ENCODE measurements at places on chromosomes 5 and 9. TPM values are rescaled to one million over a fixed set of nuclear protein-coding genes. Genes with fewer than 3 reads are reported as not detected.

Gene DIRAS2
- not detected for total RNA-seq

Gene PIP5KL1
- total RNA-seq, result 1.4 TPM

Gene NKD2
- total RNA-seq, result not detected

DNA sequence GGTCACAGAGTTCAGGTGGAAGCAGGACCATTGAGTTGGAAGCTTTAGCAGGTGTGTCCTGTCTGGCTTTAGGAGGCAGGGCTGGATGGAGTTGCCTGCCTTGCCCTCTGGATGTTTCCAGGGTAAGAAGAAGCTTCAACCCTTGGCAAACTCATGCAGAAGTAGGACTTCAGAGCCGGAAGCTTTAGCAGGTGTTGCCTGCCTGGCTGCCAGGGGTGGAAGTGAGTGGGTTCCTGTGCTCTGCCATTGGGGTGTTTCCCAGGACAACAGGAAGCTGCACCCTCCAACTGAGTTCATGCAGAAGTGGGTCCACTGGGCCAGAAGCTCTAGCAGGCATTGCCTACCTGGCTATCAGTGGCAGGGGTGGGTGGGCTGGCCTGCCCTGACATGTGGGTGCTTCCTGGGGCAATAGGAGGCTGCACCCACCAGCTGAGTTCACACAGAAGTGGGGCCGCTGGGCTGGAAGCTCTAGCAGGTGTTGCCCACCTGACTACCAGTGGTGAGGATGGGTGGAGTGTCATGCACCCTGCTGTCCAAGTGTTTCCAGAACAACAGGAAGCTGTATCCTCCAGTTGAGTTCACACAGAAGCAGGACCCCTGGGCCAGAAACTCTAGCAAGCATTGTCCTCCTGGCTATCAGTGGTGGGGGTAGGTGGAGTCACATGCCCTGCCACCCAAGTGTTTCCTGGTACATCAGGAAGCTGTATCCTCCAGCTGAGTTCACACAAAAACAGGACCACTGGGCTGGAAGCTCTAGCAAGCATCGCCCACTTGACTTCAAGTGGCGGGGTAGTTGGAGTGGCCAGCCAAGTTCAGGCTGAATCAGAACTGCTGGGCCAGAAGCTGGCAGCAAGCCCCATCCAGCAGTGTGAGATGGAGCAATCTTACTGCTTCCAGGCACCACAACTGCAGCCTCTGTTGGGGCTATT lies 24.6 kb downstream of the LOX start:
- no peaks in the 10 kb centered on the region for H3K27me3 ChIP-seq
- no peak overlapping the region for H3K27ac ChIP-seq
- no peak for DNase-seq

DNA sequence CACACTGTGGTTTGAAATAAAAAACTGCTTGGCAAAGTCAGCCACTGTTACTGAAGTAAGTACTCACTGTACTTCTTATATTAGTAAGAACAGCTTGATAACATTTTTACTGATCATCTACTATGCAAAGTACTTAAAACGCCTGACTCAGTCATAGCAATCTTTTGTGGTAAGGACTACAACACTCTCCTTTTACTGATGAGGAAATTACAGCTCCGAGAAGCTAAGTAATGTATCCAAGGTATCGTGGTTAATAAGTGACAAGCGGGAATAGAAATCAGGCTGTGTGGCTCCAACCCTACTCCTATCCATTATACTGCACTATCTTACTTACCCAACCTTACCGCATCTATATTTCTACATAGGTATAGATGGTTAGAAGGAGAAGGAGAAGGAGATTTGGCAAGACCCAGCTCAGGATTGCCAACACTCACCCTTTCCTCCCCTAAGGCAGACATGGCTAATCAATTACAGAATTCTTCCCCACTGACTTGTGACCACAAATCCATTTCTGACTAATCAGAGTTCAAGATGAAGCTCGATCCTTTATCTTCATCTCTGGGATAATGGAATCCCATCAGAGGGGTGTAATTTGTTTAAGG lies 281.4 kb downstream of the SPOCK1 start:
- DNase-seq, result no peak
- no peak overlapping the region for H3K27ac ChIP-seq
- H3K4me1 ChIP-seq, result no peaks in the 10 kb centered on the region
- H3K27me3 ChIP-seq, result no peaks in the 10 kb centered on the region
- no peak overlapping the region for H3K4me3 ChIP-seq

GRCh38 chr5:119022017-119022745 lies 33.8 kb upstream of the DTWD2 start:
- no peaks in the 10 kb centered on the region for H3K27me3 ChIP-seq
- peak; percentile 68 for DNase-seq
- H3K36me3 ChIP-seq, result no peaks in the 10 kb centered on the region
- H3K4me1 ChIP-seq, result peaks cover 67% of the 10 kb centered on the region

- no peak overlapping the region for H3K4me3 ChIP-seq
- no peaks in the 10 kb centered on the region for H3K36me3 ChIP-seq
- H3K4me1 ChIP-seq, result no peaks in the 10 kb centered on the region
- no peak for DNase-seq
Observed at GRCh38 chr9:38196714-38197113, 127.7 kb upstream of the SHB start.

GRCh38 chr5:180069589-180070247 lies 1.8 kb downstream of the RNF130 start:
- no peaks in the 10 kb centered on the region for H3K36me3 ChIP-seq
- H3K4me3 ChIP-seq, result peak overlapping the region; percentile 82
- H3K27ac ChIP-seq, result no peak overlapping the region
- DNase-seq, result peak; percentile 47
- H3K4me1 ChIP-seq, result peaks cover 30% of the 10 kb centered on the region
- no peaks in the 10 kb centered on the region for H3K27me3 ChIP-seq

Data from B cell (primary cell).